ENCODE measurements at places on chromosomes 12 and 14. TPM values are rescaled to one million over a fixed set of nuclear protein-coding genes. Genes with fewer than 3 reads are reported as not detected.

The LRTM2 gene
- total RNA-seq = not detected

The KRT77 gene
- not detected for total RNA-seq

The C12orf60 gene
- total RNA-seq = 0.60 TPM

The KRT73 gene
- not detected for total RNA-seq

The SOX5 gene
- not detected for total RNA-seq

The GNB3 gene
- total RNA-seq = 6.3 TPM

The P2RX7 gene
- total RNA-seq = 0.28 TPM

The MANSC1 gene
- total RNA-seq = 6.6 TPM

The SYT1 gene
- total RNA-seq = 4.3 TPM

The SLC2A3 gene
- total RNA-seq = 52.0 TPM

The GOLGA3 gene
- total RNA-seq = 115 TPM

The NRXN3 gene
- total RNA-seq = 0.37 TPM

The SLC6A12 gene
- 0.21 TPM for total RNA-seq

The CD27 gene
- total RNA-seq = 0.19 TPM

The PTPN6 gene
- total RNA-seq = not detected

The PMEL gene
- total RNA-seq = 0.16 TPM

The CAND1 gene
- total RNA-seq = 161 TPM

The SOAT2 gene
- total RNA-seq = 0.21 TPM

All from HFFc6 (cell line).